ENCODE measurements at places on chromosomes 12 and 14.

- no peak for DNase-seq
Observed at GRCh38 chr14:35825968-35826217, 245 bp upstream of the BRMS1L start.

- DNase-seq = no peak
Observed at GRCh38 chr14:101992708-101993107, 28.3 kb downstream of the DYNC1H1 start.

- no peak for DNase-seq
Observed at GRCh38 chr12:3972576-3972975, 99.4 kb upstream of the PARP11 start.

GRCh38 chr12:116241157-116241759, 36.2 kb downstream of the MED13L start:
- DNase-seq = no peak

DNA sequence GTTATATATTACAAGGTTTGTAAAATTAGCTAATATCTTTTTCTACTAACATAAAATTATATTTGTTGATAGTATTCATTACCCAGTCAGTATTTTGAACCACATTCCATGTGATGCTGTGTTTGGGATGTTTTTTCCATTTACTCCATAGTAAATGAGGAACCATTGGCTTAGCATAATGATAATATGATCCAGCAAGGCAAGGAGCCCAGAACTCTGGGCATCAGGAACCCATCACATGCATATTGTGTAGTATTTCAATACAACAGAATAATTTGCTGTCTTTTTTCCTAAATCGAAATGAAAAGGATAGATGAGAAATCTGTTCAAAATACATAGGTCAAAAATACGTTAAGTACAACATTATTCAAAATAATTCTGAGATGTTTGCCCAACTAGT, 48.7 kb upstream of the GARIN2 start:
- no peak for DNase-seq

DNA sequence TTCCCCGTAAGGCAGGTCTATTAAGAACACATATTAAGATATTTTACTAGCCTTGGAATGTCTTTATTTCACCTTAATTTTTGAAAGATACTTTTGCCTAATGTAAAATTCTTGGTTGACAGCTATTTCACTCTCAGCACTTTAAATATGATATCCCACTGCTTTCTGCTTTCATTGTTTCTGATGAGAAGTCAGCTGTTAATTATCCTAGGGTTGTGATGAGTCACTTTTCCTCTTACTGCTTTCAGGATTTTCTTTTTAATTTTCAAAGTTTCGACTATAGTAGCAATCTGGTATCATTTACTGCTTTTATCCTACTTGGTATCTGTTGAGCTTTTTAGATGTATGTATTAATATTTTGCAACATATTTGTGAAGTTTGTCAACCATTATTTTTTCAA, 578.9 kb upstream of the ATP2B1 start:
- DNase-seq = peak; percentile 36

DNA sequence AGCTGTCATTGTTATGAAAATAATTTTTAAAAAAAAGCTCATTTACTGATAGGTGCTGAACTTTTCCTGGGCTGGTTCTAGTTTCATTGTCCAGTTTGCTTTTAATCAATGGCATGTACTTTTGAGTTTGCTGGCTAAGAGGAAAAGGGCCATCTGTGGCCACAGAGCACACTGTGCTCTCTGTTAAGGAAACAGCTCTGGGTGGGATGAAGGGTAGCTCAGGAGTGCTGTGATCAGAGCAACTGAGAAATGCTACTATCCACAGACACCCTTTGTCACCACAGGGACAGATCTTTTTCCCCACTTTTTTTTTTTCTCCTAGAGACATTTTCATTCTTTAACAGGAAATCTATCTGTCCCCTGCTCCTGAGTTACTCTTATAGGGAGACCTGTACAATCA, 387.1 kb upstream of the PRICKLE1 start:
- no peak for DNase-seq

- no peak for DNase-seq
Observed at GRCh38 chr12:114628199-114628598, 55.8 kb downstream of the TBX3 start.

- DNase-seq = no peak
Observed at GRCh38 chr12:89946518-89947135, 238.0 kb upstream of the ATP2B1 start.

DNA sequence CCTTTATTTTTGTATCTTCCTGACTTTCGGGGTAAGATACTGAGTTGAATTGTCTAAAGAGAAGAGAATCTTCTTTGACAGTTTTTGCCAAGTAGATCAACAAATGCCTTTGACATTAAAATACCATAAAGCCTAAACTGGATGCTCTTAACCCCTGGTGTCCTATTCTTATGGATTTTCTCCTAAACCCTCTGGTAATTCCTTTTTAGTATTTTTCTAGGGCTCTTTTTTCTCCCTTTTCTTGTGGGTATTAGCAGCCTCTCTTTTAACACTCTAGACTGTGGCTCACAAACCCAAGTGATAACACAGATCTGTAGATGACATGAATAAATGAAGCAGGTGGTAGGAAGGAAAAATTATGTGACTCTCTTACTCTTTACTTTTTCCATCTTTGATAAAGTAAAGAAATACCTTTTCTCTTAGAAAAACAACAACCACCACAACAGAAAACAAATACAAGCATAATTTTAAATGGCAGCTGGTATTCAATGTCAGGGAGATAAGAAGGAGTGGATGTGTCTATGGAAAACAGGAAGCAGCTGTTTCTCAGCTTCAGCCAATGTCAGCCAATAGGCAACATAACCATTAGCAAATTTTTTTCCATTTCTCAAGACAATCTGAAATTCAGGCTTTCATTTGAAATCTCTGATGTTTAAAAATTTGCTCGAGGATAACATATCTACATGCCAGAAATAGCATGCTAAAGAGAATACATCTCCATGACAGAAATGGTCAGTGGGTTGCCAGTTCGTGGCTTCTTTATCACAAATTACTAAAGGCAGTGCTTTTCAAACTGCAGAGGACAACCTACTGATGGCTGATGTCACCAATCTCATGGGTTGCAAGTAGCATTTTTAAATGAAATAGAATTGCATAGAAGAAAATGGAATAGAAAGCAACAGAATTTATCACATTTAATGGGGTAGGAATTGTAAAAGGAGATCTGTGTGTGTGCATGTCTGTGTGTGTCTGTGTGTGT, 123.1 kb upstream of the KRR1 start:
- DNase-seq = peak; percentile 87

- no peak for DNase-seq
Observed at GRCh38 chr14:104292084-104292970, 153.9 kb downstream of the KIF26A start.

DNA sequence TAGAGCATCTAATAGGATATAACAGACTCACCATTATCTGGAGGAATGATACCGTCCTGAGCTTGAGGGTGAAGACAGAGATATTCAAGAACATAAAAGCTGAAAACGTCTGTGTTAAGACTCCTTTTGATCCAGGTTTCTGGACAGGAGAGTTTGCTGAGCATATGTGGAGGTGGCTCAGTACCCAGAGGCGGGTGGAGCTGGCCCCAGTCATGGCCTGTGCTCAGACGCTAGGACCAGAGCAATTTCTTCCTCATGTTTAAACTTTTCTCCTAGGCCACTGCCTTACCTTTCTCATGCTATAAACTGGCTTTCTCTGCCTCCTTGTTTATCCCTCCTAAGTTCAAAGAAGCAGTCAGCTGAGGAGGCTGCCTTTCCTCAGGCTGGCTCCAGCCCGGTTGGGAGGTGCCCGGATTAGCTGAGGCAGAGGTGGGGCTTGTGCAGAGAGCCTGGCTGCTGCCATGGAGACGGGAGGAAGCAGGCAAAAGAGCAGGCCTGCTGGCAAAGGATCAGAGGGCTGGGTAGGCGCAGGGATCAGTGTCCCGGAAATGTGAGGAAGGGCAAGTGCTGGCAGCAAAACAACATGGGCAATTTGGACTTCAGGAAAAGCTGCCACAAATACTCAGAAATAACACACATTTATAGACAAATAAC, 13.7 kb downstream of the COA8 start:
- peak; percentile 85 for DNase-seq

DNA sequence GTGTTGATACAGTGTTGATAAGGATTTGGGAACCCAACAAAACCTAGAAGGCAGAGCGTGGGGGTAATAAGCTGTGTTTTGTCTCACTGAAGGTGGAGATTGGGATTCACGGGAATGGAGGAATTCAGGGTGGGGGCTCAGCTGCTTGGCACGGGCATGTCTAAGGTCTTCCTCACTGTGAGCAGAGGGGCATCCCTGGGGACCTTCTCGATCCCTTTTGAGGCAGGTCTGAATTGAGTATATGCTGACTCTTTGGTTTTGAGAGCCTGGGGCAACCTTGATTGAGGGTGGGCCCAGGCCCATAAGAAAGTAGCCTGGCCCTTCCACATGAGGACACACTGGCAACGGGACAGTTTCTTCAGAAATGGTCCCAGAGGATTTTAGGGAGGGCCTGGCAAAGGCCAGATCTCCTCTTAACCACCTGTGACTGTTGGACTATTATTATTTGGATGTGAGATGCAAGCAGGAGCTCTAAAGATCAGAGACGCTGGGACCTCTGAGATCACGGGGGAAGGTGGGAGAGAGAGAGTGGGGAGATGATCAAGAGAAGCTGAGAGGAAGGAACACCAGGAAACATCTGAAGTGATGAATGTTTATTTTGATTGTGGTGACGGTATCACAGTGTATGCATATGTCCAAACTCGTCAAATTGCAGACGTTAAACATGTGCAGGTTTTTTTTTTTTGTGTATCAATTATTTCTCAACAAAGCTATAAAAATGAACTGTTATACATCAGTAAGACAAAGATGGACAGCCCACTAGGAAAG, 48.4 kb downstream of the SMIM41 start:
- no peak for DNase-seq

GRCh38 chr12:114691763-114692185, 7.8 kb upstream of the TBX3 start:
- DNase-seq = no peak

DNA sequence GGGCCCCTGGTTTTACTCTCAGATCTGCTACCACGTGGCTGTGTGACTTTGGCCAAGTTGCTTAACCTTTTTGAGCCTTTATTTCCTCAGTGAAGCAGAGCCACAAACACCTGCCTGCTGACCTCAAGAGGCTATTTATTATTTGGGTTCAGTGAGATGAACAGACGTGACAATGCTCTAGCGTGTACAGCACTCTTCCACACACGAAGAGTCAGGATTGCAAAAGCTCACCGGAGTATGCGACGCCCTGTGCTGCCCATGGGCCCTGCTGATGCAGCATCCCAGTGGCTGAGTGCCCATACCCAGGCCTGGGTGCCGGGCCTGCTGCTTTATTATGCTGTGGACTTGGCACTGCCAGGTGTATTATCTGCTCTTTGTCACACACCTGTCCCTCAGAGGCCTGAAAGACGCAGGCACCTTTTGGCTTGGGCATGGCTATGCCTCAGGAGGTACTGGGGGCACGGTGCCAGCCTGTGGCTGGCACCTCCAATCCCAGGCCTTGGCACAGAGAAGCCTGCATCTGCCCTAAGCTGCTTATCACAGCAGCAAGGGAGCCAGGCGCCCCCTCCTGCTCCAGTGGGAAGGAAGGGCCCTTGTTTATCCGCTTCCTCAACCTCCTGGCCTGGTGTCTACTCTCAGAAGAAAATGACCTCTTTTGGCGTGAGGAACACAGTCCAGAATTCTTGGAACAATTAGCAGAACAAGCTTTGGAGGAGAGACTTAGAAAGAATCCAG, 22.3 kb upstream of the TC2N start:
- DNase-seq = no peak

DNA sequence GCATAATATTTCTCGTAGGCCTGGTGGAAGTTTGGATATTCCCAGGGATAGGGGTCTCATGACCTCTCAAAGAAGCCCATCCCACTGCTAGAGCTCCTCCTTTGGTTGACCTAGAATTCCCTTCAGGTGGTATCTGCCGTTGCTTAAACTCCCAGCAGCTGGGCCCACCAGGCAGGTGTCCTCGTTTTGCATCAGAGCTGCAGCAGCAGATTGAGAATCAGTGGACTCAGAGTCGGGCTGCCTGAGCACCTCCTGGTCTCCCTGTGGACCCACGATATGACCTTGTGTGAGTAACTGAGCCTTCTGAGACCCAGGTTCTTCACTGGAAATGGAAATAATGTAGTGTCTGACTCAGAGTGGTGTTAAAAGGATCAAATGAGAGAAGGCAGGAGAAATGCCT, 132.7 kb downstream of the PAPOLA start:
- no peak for DNase-seq

GRCh38 chr12:119938049-119938667, 50.9 kb upstream of the BICDL1 start:
- DNase-seq = peak; percentile 46

DNA sequence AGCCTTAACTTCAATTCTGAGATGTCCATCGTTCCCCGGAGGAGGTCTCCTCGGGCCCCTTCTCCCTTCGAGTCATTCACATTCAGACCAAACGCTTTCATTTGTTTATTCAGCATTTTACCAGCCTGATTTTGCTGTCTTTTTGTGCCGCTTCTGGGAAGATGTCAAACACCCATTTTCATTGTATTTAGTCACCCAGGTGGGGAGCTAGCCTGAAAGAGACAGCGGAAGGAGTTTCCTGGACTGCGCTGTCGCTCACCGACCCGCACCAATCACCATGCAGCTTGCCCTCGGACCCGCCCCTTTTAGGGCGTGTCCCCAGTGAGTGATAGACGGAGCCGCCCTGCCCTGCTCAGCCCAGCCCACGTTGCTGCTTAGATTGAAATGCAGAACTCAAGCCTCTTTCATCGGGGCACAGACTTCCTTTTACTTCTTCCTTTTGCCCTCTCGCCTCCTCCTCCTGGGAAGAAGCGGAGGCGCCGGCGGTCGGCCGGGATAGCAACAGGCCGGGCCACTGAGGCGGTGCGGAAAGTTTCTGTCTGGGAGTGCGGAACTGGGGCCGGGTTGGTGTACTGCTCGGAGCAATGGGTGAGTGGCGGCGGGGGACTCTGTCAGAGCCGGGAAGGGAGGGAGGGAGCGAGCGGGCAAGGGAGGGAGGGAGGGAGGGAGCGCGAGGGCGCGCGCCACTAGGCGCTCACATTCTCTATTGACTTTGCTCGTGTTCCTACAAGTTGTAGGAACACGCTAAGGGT, at the start of gene PAX9:
Gene PAX9 (plus strand): TSS at position 355 of the 752 bp plus-strand sequence. CDS start 230 bp downstream, at position 585.
- peak; percentile 78 for DNase-seq

DNA sequence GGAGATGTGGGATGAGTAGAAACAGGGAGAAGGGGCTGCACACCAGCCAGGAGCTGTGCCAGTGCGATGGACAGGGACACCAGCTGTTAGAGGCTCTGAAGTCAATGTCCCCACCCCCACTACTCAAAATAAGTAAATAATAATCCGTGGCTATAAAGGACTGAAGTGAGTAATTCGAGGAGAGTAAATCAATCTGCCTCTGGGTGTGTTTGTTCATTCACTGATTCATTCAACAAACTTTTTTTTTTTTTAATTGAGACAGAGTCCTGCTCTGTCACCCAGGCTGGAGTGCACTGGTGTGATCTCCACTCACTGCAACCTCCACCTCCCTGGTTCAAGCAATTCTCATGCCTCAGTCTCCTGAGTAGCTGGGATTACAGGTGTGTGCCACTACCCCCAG, 363.6 kb downstream of the TMEM132D start:
- DNase-seq = no peak

- DNase-seq = no peak
Observed at GRCh38 chr12:24244231-24244630, 294.8 kb upstream of the SOX5 start.

DNA sequence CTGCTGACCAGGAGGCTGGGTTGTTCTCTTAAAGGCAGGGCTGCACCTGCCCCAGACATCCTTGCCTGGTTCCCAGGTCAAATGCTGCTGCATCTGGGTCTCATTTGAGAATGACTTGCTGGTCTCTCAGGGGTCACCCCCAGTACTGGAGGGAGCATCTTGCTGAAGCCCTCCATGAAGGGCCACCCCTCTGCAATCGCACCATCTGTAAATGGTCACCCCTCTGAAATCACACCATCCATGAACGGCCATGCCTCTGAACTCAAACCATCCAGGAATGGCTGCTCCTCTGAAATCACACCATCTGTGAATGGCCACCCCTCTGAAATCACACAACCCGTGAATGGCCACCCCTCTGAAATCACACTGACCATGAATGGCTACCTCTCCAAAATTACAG, 7.3 kb upstream of the SERPINA6 start:
- no peak for DNase-seq

Measured in LHCN-M2 (cell line).